ENCODE measurements at places on chromosomes 4 and X.
A peak's percentile ranks its signal among the peaks of the same experiment; 100 is the strongest.

DNA sequence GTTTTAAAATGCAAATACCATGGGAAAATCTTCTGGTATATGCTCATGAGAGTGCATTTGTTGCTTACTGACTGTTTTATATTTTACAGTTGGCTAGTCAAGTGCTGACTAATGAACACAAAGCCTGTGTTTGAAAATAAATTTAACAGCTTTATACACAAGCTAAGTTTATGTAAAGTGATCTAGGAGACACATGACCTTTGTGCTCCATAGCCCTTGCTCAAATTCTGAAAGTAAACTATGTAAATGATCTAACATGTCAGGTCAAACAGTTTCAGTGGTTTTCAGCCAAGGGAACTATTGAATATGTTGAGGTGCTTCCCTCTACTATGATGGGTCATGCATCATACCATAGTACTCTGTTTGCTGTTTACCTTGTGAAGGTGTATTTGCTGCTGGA lies 36.7 kb downstream of the DIAPH2 start:
- no peak for DNase-seq

DNA sequence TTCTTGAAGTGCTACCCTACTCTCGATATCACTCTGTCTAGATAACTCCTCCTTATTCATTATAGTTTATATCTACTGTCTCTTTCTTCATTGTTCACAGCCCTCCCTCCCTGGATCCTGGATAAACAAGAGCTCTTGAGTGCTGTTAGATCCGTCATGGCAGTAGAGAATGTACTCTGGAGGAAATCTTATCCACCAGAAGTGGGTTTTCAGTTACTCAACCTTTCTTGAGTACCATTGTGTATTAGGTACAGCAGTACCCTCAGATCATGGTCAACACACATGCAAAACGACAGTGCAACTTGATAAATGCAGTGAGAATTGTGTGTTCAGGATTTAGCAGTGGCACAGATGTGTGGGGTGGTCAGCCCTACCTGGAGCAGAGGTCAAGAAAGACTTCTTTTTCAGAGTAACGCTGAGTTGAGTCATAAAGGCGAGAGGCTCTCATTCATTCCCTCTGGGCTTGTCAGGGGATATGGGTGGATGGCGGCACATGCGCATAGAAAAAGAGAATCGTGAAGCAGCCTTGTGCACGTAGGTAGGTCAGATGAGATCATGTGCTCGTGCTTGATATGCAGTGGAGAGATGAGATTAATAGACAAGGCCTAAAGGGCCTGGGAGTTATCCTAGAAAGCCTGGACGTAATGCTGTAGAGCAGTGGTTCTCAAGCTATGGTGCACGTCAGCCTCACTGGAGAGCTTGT lies 89.5 kb downstream of the SNX25 start:
- DNase-seq, result no peak

DNA sequence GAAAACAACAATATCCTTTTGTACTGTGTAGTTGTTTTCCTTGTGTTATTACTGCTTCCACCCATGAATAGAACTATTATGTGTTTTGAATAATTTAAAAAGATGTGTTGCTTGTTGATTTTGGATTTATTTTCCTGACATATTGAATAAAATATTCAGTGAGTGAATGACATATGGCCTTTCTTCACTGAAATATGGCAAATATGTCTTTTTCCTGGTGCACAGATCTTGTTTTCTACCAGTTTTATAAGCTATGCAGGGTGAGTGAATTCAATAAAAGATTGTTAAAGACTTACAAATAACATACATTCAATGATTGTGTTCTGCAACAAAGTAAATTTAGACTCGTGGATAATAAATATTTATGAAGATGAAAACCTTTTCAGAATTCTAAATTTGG lies 1216.3 kb upstream of the ADGRL3 start:
- no peak for DNase-seq

DNA sequence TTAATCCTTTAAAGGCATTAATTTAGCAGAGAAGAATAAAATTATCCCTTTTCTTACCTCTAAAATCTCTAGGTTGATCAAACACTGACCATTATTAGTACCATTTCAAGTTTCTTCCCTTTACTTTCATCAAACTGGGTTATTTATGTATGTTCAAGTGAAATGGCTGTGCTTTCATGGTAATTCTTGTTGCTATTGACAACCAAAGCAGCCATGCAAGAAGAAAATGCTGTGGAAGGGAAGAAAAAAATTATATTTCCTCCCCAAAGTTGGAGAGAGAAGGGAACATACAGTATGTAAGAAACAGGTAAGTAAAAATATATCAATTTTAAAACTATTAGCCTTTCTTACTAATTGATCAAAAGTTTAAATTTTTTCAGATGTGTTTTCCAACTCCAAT lies 16.2 kb downstream of the NPNT start:
- no peak for DNase-seq

GRCh38 chr4:133513901-133514300 lies 364.8 kb downstream of the PCDH10 start:
- DNase-seq, result peak; percentile 8

DNA sequence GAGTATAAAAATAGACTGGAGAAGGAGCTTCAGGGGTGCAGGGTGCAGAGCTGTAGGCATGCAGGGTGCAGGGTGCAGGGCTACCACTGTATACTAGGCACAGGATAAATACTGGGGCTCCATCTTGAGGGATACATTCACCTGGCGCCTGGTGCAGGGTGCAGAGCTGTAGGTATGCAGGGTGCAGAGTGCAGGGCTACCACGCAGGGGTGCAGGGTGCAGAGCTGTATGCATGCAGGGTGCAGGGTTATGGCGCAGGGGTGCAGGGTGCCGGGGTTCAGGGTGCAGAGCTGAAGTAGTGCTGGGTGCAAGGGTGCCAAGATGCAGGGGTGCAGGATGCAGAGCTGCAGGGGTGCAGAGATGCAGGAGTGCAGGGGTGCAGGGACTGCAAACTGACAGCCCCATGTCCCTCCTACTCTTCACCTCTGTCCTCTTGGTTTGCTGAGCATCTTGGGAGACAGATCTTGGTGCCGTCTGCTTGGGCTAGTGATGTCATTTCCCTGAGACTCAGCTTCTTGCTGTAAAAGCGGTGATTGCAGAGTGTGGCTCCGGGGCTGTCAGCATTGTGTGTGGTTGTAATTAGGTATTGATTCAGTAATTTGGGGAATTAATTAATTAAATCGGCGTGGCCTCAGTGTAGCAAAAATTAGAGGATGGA lies 91.2 kb downstream of the ADRA2C start:
- DNase-seq, result no peak

DNA sequence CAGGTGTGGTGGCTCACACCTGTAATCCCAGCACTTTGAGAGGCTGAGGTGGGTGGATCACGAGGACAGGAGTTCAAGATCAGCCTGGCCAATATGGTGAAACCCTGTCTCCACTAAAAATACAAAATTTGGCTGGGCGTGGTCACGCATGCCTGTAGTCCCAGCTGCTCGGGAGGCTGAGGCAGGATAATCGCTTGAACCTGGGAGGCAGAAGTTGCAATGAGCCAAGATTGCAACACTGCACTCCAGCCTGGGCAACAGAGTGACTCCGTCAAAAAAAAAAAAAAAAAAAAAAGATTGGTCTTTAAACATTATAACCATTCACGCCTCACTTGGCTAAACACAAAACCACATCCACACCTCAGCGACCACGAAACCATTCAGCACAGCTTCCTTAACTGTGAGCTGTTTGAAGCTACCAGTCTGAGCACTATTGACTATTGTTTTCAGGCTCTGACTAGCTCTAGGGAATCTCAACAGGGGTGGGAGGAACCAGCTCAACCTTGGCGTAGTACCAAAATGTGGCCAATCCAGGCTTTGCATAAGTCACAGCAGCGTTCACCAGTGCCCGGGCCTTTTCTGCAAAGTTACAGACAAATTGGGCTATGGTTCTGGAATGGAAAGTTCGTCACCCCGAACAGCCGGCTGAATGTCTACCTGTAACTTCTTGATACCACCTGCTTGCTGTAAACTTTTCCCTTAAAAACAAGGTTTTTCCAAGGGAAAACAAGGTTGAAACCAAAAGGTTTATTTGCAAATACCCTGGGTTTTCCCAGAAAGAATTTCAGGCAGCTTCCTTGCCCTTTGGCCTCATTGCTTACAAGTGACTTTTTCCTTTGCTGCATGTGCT lies 73.6 kb upstream of the DHX15 start:
- DNase-seq, result peak; percentile 95

- DNase-seq, result peak; percentile 17
Measured at GRCh38 chrX:96791559-96791958, 92.1 kb upstream of the RPA4 start.

DNA sequence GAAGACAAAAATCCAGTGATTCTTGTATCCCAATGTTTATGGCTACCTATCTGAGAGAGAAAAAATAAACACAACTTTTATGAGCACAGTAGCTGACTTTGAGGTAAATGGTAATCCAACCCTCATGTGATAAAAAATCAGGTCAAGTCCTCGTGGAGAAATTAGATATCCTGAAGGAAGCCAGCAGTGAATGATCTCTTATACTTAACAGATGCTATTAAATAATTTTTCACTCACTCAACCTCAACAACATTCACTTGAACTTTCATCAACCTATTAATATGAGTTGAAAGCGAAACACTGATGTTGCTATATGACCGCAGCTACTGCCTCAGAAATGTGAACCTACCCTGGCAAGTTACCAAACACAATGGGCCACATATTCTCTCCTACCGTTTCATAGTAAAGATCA lies 105.4 kb downstream of the GPC3 start:
- no peak for DNase-seq

DNA sequence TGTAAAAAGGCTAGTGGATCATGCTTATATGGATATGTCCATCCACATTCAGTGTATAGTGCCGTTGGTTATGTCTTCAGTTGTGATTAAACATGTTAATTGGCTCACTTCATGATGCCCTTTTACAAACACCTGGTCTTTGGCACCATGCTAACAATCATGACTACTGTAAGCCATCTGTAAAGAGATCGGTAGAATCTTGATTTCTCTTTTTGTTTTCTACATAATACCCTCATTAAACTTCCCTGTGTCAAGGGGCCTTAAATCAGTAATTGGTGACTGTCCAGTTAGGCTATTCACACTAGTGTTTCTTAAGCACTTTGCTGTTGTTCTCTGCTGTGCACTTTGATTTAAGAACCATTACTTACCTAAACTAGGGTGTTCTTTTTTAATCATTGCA lies 475.2 kb downstream of the RPA4 start:
- DNase-seq, result no peak

DNA sequence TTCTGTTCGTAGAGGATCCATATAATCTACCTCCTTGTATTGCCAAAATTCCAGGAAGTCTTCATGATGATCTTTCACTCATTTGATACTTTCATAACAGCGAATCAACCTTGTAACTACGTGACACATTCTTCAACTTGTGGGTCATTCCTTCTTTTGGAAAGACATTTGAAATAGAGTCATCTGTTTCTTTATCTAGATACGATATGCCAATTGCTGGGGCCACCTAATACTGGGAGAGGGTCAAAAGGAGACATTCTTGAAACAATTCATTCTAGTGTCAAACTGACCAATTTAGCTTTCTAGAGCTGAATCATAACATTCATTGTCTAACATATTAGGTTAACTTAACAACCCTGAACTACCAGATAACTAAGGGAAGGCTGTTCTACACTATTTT lies 62.9 kb upstream of the SMAD1 start:
- no peak for DNase-seq

DNA sequence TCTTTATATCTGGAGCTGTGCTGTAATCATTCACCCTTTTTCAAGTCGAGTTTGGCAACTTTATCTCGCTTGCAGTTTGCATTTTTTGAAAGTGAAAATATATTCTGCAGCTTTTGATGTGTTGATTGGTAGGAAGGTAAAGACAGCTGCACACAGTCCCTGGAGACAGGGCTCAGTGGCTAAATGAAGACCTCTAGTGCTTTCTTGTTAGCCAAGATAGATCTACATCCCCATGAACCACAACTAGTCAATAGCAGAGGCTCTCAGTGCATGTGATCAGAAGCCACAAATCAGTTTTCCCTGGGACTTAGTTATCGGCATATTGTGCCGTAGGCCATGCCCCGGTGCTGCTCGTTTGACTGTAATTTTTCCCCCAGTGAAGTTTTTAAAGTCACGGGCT lies 587.7 kb upstream of the PITX2 start:
- no peak for DNase-seq

DNA sequence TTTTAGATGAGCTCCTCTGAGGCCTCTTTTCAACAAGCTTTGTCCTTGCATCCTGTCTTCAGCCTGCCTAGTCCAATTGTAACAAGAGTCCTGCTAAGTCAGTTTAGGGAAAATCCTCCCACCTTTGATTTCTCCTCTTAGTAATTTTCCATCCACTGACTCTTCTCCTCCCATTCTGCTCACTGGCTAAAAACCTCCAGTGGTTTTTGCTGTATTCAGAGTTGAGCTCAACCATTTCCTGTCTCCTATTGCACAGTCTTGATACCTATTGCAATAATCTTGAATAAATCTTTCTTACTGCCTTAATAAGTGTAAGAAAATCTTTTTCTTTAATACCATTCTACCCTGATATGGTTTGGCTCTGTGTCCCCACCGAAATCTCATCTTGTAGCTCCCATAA lies 117.8 kb upstream of the ENPP6 start:
- no peak for DNase-seq

- DNase-seq, result no peak
Measured at GRCh38 chr4:126306152-126306869, 991.6 kb downstream of the FAT4 start.

GRCh38 chr4:74254386-74254785 lies 53.9 kb upstream of the EPGN start:
- DNase-seq, result no peak

DNA sequence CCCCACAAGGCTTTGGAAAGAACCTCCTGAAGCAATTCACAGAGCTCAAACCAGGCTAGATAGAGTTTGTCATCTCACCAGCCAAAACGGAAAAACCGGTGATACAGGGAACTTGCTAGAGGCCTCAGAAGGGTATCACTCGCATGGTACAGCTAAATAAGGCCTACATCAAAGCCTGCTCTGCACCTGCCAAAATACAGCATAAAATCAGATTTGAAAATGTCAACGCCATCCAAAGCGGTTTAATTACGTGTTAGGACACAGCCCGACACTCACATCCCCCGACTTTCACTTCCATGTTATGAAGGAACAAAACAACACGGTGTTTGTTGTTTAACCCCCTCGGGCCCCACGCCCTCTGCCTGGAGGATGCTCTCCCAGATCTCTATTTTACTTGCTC lies 65.0 kb downstream of the MAPK10 start:
- DNase-seq, result no peak

DNA sequence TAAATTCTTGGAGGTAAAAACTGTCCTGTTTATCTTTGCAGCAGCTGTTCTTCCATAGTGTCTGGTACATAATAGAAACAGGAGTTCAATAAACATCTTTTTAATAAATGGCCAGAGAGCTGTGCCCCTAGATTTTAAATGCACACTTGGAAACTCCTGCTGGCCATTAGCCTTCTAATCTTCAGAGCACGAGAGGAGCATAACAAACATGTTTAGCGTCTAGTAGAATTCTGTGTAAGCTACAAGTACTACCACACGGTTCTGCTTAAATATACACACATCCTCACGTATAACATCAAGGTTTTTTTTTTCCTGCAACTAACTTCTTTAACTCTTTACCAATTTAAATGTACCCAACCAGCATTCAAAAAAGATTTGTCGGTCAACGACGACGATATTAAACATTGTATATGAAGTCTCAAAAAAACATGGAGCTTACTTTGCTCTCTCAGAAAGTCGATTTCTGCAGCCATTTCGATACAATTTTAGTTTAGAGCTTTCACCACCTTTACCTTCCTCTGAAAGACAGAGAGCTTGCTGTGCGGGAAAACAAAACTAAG lies 628 bp downstream of the SCLT1 start:
- peak; percentile 38 for DNase-seq

- DNase-seq, result peak; percentile 88
Measured at GRCh38 chrX:131728295-131729145, 184.6 kb downstream of the OR13H1 start.

Measured in astrocyte of the hippocampus (primary cell).